ENCODE measurements at places on chromosomes 7 and 10. TPM values are rescaled to one million over a fixed set of nuclear protein-coding genes. Genes with fewer than 3 reads are reported as not detected.

GRCh38 chr7:89002981-89003956 is 207.7 kb upstream of the TEX47 start:
- DNase-seq, result no peak

DNA sequence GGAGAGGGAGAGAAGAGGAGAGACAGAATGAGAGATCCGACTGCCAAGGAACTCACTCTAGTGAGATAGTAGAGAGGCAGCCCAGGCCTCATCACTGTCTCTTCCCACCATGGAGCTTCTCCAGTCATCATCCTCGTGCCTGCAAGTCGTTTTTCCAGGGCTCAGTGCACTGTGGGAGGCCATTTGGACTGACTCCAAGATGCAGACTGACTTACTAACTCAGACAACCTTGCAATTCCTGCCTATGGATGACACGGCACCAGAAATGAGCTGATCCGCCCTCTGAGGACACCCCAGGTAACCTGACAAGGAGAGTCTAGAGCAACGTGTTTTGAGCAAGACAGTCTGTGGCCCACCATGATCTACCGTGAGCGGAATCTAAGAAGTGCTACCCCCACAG is 154.9 kb downstream of the GLI3 start:
- DNase-seq, result peak; percentile 61

DNA sequence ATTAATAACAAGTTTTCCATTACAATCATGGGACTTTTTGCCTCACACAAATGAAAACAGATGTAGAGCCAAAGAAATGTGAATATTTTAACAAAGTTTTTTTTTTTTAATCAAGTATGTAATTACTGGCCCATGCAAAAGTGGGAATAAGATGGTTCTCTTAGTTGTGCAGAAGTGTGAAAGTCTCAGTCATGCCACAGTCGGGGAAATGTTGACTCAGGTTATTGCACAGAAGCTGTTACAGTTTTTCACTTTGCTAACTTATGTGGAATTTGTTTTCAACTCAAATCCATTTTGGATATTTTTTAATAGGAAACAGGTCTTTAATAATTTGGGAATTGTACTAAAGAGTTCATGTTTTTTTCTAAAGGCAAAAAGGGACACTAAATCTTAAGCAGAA is 44.0 kb upstream of the CAV2 start:
- DNase-seq, result no peak

DNA sequence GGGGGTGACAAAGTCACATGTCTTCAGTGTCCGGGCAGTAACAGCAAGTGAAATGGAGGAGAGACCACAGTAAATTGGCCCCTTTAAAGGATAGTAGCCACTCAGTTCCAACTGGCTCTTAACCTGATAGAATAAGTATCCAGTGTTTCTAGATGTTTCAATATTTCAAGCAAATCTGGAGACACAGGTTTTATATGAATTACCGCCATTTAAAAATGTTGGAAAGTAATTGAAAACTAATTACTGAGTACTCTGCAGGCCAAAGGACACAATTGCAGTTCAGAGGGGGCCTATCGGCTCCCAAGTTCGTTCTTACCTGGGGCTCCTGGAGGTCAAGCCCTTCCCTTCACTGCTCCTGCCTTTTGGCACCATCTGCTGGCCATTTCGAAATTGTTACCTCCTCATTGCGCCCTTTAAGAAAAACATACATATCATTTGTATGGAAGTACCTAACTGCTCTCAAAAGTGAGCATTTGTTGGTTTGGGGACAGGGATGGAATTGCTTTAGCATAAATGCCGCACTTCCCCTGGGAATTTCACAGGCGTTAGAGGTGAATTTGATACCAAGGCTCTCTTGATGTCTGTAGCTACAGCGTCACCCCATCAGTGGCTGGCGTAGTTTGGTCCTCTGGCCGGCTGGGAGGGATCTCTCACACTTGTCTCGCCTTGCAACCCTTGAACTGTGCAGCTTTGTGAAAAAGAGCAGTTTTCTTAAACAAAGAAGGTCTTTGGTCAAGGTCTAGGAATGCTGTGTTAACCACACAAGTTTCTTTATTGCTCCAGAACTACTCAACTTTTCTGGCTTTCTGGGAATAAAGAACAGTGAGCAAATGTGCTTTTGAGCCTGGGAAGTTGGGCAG is 220.0 kb downstream of the ARHGAP21 start:
- DNase-seq, result no peak

GRCh38 chr10:58178811-58179210 is 88.9 kb downstream of the IPMK start:
- DNase-seq, result no peak

- DNase-seq, result no peak
Observed at GRCh38 chr10:14761372-14761771, 13.3 kb downstream of the FAM107B start.

GRCh38 chr10:97372233-97372875 is 28.8 kb downstream of the RRP12 start:
- no peak for DNase-seq

- no peak for DNase-seq
Observed at GRCh38 chr7:150946421-150947240, 31.5 kb downstream of the KCNH2 start.

DNA sequence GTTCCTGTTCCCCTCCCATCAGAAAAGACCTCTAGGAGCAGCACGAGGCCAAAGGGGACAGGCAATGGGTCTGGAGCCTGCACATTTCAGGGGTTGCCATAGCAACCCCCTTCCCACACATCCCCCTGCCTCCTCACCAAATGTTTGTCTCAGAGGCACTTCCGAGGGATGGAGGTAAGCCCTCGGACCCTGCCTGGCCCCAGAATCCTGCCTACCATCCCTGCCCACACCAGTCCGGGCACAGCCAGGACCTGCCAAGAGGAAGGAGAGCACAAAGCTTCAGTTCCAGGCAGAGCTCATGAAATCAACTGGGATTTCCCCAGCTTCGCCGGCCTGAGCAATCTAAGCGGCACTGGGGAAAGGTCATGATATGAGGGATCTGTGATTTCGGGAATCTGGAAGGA is 175.0 kb upstream of the PLXNA4 start:
- no peak for DNase-seq

GRCh38 chr10:120802935-120803334 is 48.2 kb upstream of the WDR11 start:
- no peak for DNase-seq

- no peak for DNase-seq
Observed at GRCh38 chr7:23893176-23893941, 183.3 kb downstream of the STK31 start.

DNA sequence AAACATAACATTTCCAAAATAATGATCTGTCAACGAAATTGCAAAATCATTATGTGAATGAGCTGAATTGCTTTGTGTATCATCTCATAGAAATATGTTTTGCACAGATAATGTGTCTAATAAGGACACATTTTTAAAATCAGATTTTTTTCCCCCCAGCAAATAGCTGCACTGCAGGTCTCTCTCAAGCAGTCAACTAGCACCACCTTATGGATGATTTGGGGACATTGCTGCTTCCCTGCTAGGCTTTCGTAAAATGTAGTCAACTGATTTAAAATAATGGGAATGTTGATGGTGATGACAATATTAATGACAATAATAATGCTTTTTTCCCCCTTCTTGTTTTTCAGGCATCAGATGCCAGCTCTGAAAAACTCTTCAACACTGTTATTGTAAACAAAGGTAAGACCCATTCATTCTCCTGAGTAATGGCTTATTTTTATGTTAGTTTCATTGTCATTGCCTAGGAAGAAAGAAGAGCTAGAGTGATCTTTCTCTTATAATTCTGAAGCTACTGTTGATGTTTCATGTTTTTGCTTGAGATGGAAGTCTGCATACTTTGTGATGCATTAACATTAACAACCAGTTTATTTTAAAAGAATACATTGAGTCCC is 433.6 kb upstream of the GALNT17 start:
- DNase-seq, result peak; percentile 22

- DNase-seq, result no peak
Observed at GRCh38 chr10:9688711-9689110, 1329.0 kb upstream of the CELF2 start.

GRCh38 chr10:114779803-114780576 is 41.6 kb upstream of the FHIP2A start:
- DNase-seq, result no peak

DNA sequence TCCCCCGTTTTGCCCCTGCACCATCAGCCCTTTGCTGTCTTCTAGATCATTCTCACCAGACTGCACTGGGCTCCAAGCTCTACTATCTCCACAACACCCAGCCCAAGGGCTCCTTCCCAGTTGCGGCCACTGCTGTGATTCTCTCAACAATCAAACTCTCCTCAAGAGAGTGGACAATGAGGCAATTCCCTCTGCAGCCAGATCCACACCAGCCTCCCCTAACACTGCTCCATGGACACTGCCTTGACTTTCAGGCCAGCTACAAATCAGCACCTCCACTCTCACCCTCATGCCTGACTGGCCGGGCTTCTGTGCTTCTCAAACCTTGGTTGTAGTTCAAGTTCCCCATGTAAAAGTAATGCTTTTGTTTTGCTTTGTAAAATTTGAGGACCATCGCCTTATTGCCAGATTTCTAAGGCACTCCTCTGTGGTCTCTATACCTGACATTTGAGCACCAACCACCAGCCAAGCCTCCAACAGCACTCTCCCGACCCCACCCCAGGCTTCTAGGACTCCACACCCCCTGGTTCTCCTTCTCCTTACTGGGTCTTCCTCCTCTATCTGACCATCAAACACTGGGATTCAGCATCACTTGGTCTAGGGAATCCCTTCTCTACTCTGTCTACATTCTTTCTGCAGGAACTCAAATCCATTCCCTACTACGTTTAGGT is 45.4 kb downstream of the PPIF start:
- DNase-seq, result no peak

DNA sequence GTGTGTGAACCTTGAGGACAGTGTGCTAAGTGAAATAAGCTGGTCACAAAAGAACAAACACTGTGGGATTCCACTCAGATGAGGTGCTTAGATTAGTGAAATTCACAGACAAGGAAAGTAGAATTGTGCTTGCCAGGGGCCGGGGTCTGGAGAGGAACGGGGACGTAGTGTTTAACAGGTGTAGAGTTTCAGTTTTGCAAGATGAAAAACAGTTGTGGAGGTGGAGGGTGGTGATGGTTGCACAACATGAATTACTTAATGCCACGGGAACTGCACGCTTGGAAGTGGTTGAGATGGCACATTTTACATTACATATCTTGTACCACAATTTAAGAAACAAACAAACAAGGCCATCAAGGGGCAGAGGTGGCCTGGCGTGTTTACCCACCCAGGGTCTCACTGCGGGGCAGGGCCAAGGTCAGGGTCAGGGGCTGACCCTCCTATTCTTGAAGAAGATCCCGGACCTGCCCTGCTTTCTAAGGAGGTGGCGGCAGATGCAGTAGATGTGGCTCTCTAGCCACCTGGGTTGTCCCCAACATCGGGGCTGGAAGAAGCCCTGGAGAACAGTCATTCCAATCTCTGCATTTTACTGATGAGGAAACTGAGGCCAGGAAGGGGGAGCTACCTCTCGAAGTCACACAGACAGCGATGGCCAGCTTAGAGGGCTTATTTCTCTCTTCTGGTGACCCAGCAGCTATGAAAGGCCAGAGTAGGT is 91.5 kb upstream of the LRRC4 start:
- no peak for DNase-seq

GRCh38 chr10:521261-522250 is 167.9 kb downstream of the DIP2C start:
- no peak for DNase-seq

- no peak for DNase-seq
Observed at GRCh38 chr10:63760034-63760707, 239.0 kb downstream of the REEP3 start.

GRCh38 chr7:140261105-140261486 is 84.3 kb upstream of the KDM7A start:
- no peak for DNase-seq

TRAPPC14 gene
- 14.9 TPM for total RNA-seq

GRM3 gene
- total RNA-seq, result not detected

MMRN2 gene
- 0.17 TPM for total RNA-seq

CALHM3 gene
- not detected for total RNA-seq

CRYGN gene
- total RNA-seq, result not detected

DNAJC12 gene
- 0.17 TPM for total RNA-seq
